ENCODE measurements at places on chromosomes 5 and 9.
A peak's percentile ranks its signal among the peaks of the same experiment; 100 is the strongest.

GRCh38 chr9:4508907-4509589 lies 18.8 kb downstream of the SLC1A1 start:
- no peak for DNase-seq

DNA sequence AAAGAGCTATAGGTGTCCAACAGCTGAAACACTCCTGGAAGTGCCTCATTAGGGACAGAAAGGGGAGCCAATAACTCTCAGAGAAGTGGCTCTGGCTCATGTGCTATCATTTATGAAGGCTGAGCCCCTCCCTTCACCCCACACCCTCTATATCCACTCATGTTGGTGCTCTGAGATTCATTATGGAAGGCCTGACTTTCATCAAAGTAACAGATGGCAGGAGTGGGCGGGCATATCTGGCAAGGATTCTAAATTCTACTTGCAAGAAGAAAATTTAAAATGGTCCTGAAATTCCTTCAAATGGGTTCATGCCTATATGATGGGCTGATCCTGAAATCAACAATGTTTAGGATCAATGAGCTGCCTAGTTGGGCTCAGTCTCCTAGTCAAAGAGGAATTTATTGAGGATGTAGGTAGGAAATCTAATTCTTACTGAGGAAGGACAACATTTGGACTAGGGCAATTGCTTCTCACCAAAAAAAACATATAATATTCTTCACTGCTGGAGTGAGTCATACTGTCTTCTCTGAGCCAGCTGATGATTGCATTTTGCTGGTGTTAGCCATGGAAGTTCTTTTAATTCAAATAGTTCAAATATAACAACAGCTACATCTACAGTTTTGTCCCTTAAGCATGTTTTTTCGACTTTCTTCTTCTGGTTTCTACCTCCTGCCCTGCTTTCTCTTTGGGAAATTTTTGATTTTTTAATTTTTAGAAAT lies 23.5 kb downstream of the NMRK1 start:
- DNase-seq = no peak

GRCh38 chr5:85375525-85375924 lies 990.8 kb upstream of the EDIL3 start:
- no peak for DNase-seq

GRCh38 chr5:116730185-116730584 lies 155.6 kb upstream of the SEMA6A start:
- DNase-seq = no peak

DNA sequence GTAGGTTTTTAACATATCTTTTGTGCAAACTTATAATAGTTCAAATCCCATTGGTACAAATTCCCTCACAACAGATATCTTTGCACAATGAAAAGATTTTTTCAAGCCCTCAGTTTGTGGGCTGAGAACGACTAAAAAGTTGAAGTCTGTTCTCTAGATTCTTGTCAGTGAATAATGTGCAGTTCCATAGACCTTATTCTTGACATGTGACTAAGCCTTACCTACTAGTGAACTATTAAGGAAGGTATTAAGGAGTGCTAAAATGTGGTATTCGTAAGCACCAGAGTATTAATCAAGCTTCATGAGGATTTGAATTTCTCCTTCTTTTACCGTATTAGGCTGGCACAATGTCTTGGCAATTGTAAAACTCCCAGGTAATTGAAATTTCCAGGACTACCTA lies 205.6 kb upstream of the DMRTA1 start:
- DNase-seq = no peak

- peak; percentile 74 for DNase-seq
Observed at GRCh38 chr5:1488882-1489680, 34.7 kb downstream of the LPCAT1 start.

GRCh38 chr5:83099001-83099400 lies 21.7 kb downstream of the XRCC4 start:
- no peak for DNase-seq

- no peak for DNase-seq
Observed at GRCh38 chr5:134521841-134522240, 3.6 kb upstream of the JADE2 start.

GRCh38 chr5:42360616-42361314 lies 62.5 kb upstream of the GHR start:
- no peak for DNase-seq

DNA sequence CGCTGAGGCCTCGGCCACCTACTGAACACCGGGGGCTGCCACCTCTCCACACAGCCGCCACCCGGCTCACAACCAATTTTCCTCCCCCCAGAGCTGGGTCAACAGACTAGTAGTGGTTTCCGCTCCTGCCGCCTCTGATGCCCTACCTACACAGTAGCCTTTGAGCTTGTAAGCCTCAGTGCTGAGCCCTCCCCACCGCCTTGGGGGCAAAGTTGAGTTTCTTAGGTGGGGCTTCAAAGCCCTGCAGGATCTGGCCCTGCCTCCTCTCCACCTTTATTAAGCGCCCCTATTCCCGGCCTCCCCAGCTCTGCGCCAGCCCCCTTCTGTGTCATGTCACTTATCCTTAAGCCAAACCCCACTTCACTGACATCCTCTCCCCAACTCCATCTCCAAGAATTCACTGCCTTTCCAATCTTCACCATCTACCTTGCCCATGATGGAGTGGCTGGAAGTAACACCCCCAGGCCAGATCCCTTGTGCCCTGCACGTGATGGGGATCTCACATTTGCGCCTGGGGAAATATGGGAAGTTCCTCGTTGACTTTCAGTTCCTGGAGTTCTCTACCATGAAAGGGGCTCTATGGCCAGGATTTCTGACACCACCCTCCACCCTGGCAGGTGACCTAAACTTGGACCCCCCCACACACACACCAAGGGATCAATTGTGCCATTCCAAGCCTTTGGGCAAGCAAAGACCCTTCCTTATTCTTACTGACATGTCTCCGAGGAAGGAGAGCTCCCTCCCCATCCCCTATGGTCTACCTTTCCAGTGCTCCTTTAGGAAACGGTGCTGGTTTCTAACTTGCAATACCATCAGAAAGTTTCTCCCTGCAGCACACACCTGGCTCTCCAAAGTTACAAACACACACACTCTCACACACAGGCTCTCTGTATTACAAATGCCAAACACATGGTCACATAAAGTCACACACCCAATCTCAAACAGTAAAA lies 2.7 kb upstream of the CNTFR start:
- no peak for DNase-seq

- DNase-seq = no peak
Observed at GRCh38 chr9:126470241-126470993, 143.3 kb upstream of the LMX1B start.

GRCh38 chr5:96530901-96531300 lies 97.9 kb upstream of the PCSK1 start:
- no peak for DNase-seq

- DNase-seq = no peak
Observed at GRCh38 chr5:9115093-9115492, 430.8 kb downstream of the SEMA5A start.

DNA sequence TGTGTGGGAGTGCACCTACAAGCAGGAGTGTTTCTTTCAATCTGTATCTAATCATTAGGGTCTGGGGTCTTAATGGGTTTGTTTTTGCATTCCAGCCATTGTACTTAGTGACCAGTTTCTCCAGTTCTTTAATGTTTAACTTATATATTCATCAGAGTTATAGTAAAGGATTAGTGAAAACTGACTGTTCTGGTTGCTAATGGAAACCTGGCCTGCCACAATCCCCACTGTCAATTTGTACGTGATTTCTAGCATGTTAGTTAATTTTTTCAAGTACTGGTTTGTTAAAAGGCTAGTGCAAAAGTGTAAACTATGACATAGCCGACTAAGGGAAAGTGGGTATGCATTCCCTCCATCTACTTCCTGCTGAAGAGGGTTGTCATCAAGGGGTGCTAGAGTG lies 276.1 kb downstream of the HTR1A start:
- DNase-seq = no peak

DNA sequence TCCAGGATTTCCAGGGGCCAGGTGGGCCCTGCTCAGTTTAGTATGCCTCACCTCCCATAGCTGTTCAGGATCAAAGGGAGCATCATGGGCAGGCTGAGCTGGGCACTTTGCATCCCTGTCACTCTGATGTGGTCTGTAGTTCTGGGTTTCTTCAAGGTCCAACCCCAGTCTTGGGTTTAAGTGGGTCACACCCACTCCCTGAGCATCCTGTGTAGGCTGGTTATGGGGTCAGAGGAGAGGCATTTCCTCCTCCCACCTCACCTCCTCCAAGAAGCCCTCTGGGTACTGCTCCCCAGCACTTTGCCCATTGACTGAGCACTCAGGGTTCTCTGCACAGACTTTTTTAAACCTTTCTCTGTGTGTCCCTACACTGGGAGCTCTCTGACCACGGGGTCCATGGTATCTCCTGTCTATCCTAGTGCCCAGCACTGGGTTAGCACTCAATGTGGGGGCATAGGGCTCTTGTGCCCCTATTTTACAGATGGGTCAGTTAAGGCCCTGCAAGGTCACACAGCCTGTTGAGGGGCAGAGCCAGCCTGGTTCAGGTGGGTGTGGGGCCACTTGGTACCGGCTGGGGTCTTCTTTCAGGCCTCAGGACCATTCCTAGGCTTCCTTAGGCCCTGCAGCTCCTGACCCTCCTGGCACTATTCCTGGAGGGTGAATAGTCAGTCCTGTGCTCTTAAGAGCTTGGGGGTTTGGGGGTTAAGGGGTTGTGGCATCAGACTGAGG lies 19.0 kb downstream of the CXXC5 start:
- DNase-seq = no peak

GRCh38 chr5:176589039-176589769 lies 20.8 kb downstream of the GPRIN1 start:
- DNase-seq = no peak

DNA sequence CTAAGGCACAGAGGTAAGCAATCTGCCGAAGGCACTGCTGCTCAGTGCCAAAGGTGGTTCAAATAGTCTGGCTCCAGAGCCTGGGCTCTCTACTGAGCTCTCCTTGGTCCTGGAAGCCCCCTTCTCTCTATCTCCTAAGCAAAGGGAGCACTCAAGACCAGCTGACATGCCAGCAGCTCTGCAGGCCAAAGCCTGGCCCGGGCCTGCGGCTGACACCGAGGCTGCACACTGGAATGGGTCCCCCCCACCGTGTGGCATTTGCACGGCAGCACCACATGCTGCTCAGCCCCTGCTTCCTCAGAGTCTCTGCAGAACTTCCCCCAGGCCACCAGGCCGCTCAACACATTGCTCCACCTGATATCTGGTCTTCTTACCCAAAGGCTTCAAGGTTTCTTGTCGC lies 57.8 kb upstream of the GOLPH3 start:
- DNase-seq = no peak

DNA sequence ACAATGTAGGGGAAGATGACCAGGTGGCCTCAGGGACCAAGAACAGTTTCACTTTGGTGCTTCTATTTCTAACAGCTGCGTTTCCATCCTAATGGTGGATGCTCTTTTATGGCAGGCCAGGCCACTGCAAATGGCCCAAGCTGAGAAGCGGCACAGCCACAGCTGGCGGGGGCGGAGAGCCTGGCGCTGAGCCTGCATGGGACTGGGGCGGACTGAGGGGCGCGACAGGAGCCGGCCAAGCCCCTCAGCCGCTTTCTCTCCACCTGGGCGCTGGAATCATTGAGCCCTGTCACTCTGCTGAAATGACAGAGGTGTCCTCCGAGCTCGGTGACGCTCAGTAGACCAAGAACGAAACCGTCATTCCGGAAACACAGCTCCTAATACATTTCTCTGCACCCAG lies 317.3 kb upstream of the PDE4D start:
- no peak for DNase-seq

DNA sequence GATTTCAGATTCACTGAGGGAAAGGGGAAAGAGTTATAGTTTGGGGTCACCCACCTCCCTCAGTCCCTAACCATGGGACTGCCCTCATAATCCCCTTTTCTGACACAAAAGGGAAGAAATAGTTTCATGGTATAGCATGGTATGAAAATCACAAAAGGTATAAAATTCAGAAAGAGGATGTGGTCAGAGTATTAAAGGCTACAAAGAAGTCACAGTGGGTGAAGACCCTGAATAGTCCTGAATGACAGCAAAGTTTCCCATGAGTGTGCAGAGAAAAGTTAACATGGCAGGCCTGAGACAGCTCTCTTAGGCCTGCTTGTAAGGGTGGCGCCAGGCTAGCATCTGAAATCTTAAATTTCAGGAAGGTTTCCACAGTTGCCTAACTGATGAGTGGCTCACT lies 290.6 kb upstream of the ZNF608 start:
- no peak for DNase-seq

- no peak for DNase-seq
Observed at GRCh38 chr9:94207781-94208180, 51.3 kb upstream of the ZNF169 start.

DNA sequence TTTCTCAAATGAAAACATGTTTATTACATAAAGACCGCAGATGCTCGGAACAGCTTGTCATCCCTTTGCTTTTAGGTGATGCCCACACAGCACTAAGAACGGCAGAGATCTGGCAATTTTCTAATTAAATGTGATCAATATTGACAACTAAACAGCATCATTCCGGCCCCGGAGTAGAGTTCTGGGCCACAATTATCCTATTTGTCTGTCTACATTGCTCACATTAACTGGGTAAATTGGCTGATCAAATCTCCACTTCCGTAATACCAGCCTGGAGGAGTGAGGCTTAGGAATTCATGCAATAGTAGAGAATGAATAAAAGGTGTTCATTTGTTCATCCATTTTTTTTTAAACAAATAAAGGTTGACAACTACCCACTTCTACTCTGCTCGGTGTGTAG lies 245.1 kb upstream of the C9orf72 start:
- no peak for DNase-seq

All from activated CD4-positive, alpha-beta T cell treated with anti-CD3 and anti-CD28 coated beads for 48 hours (primary cell).